ENCODE measurements at places on chromosomes 4 and X.

DNA sequence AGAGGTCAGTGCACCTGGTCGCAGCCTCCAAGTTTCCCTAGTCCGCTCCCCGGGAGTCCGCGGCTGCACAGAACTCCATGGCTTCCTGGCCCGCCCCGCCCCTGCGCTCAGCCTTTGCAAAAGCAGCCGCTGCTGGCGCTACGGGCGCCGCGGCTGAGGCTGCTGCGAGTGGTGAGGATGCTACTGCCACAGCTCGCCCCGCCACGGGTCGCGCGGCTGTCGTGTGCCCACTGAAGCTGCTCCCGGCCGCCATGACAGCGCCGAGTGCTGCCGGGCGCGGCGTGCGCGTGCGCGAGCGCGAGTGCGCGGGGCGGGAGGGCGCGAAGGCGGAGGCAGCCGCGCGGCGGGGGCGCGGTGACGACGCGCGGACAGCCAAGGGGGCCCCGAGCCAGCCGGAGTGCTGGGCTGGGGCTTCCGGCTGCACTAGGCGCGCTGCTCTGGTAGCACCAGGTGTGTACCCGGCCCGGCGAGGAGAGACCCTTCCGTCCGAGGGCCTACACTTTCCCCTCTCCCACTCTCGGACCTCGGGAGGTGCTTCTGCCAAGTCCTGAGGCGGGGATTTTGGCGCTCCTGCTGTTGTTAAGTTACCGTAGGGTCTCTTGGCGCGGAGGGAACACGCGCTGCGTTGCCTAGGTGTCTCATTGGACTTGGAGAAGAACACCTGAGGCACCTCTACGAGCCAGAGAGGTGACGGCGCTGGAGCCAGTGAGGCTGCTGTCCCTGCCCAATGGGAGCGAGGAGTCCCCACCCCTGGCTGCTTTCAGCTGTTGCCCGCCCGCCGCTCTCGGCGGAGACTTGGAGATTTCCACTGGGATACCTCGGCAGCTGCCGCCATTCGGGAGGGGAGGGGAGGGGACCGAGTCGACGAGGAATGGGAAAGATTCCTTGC is 619 bp upstream of the LRBA start:
- peak; percentile 74 for DNase-seq

GRCh38 chrX:32896088-32896487 is 315.3 kb downstream of the DMD start:
- DNase-seq = no peak

- no peak for DNase-seq
Observed at GRCh38 chrX:73447311-73447794, 500 bp downstream of the CDX4 start.

- peak; percentile 44 for DNase-seq
Observed at GRCh38 chrX:51641421-51642021, 22.8 kb upstream of the CENPVL3 start.

GRCh38 chr4:152803541-152803940 is 23.8 kb downstream of the ARFIP1 start:
- no peak for DNase-seq

DNA sequence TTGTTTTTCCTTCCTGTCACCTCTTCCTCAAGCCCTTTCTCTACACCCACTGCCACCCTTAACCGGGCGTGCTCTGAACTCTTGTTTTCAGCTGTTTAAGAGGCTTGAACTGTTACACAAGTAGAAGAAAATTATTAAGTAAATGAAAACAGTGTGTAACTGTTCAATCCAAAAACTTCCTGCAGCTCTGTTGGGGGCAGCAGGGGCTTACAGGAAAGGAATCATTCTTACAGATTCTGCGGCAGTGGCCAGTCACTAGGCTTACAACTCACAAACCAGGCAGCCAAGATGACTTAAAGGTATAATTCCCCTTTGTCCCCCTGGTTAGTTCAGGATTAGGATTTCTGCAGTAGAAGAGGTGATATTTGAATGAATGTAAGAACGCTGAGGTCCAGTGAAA is 70.2 kb upstream of the ETNPPL start:
- DNase-seq = no peak

Measured in COLO829 (cell line).